ENCODE measurements at places on chromosomes 13 and 19.

GRCh38 chr13:102642029-102642428, 45.2 kb downstream of the TPP2 start:
- DNase-seq = no peak

DNA sequence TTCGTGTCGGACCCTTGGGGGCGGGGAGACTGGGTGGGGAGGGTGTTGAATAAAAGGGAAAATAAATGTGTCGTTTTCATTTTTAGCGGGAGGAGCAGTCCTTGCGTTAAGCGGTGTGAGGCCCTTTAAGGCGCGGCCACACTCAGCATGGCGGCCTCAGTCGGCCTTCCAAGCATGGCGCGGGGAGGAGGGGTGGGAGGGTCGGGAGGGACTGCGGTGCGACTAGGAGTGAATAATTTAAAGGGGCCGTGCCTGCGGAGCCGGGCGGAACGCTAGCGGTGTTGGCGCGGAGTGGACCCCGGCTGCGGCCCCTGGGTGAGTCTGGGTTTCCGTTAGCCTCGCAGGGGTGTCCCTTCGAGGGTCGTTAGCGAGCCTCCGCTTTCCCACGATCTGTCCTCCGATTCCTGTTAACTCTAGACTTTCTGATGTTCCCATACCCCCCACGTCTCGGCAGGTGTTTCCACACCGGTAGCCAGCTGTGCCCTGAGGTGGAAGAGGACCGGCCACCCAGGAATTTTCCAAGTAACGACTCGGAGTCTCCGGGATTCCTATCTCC, 1.5 kb upstream of the PNPLA6 start:
- DNase-seq = peak; percentile 73

- DNase-seq = no peak
Observed at GRCh38 chr19:38742296-38742695, 2.0 kb downstream of the CAPN12 start.

GRCh38 chr13:78239714-78240113, 321.1 kb upstream of the EDNRB start:
- no peak for DNase-seq

DNA sequence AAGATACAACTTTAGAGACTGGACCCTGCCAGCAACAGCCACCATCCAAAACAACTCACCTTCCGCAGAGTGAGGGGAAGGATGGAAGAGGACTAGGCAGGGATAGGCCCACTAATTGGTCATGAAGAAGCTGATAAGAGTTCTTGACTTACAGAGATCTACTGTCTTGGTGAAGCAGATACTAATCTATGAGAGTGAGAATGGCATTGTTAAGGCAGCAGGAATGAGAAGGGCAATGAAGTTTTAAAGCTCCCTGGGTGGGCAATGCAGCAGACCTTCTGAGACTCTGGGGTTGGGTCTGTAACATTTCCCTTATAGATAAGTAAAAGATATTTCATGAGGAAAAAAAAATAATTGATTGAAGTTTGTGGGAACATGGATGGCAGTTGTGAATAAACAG, 63.7 kb downstream of the KLF12 start:
- no peak for DNase-seq

DNA sequence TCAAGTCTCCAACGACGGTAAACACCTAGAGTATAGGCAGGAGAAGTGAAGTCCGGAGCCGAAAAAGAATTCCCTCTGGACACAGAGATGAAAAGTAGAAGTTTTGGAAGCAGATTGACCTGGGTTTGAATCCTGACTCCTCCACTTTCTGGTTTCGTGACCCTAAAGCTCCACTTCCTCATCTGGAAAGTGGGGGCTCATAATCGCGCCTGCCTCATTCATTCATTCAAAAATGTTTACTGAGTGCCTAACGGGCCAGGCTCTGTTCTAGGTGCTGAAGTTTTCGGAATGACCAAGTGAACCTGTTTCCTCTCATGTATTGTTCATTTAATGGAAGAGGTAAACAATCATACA, 7.1 kb upstream of the EML2 start:
- DNase-seq = no peak
